Colonic mucosa (tissue), 4 donors: ENCODE measurements at places on chromosomes 6 and 20.

DNA sequence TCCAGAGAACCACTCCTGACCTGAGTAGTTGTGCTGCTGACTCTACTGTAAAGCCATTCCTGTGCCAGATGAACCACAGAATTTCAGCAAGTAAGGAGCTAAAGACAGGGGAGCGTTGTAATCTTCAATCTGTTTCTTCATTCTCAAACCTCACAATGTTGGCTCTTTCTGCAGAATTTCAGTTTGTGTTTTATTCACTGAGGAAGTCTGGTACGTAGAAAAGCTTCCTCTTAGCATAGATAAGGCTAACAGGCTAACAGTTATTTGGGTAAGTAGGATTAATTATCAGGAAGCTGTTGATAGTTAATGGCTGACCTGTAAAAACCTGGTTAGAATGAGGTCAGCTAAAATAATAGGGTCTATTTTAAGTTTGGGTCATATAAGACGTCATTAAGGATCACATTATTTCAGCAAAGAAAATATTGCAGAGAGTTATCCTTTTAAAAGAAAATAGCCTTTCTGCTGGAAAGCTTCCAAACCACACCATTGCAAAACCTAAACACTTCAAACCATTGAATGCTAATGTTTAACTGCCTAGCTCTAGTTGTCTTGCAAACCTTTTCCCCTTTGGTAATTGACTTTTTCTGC lies 14.1 kb upstream of the TENT5A start:
- no peak overlapping the region for H3K27ac ChIP-seq
- peaks cover 8% of the 10 kb centered on the region for H3K4me1 ChIP-seq
- H3K27me3 ChIP-seq = no peaks in the 10 kb centered on the region
- H3K36me3 ChIP-seq = no peaks in the 10 kb centered on the region
- DNase-seq = peak; percentile 48

DNA sequence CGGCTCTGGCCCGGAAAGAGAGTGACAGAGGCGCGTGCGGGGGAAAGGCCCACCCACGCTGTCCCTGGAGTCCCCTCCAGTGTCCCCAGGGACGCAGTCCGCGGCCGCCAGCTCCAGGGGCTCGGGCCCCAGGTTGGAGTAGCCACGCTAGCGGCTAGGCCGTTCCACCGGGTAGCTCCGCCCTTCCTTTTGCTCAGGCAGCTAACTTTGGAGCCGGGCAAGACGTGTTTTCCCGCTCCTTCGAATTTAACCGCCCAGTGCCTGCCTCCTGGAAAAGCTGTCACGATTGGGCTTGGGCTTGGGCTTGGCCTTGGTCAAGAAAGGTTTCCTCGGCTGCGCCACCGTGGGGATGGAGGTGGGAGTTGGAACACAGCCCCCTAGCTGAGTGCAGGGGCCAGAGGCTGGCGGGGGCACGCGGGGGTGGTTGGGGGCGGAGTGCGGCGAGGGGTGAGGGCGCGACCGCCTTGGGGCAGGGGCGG lies 4.7 kb downstream of the LINC00237 start:
- peak; percentile 26 for DNase-seq
- peak overlapping the region; percentile 47 for H3K4me3 ChIP-seq
- H3K4me1 ChIP-seq = peaks cover 23% of the 10 kb centered on the region
- no peak overlapping the region for H3K27ac ChIP-seq

- H3K36me3 ChIP-seq = no peaks in the 10 kb centered on the region
- no peaks in the 10 kb centered on the region for H3K4me1 ChIP-seq
- H3K27me3 ChIP-seq = no peaks in the 10 kb centered on the region
- H3K4me3 ChIP-seq = no peak overlapping the region
Observed at GRCh38 chr20:43631598-43631997, 35.3 kb upstream of the MYBL2 start.

DNA sequence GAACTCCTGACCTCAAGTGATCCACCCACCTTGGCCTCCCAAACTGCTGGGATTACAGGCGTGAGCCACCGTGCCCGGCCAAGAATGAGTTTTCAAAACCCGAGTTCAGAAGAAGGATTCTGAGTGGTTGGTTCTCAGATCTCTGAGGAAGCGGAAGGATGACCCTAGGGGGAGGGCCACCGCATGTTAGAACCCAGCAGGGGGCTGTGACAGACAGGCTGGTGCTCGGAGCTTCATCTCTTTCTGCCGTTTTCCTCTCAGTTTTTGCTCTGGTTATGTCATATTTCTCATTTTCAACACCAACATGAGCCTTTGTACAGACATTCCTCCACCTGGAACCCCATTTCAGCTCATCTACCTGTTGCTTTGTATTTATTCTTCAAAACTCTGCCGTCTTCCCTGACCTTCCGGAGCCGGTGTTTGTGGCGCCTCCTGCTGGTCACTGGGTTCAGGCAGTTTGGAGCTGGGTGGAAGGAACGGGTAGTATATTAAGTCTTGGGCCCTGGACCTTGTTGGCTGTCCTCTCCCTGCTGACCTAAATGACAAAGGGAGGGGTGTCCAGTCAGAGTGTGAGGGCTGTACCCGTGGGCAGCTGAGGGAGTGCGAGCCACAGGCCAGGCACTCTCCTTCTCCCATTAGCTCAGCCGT lies at the start of gene DEFB123:
Gene DEFB123, plus strand, starts transcription at position 621 of the 648 bp plus-strand sequence. CDS start 67 bp downstream, outside the sequence.
- no peak within 1 kb of the TSS for H3K27ac ChIP-seq
- no peaks in the 10 kb centered on the region for H3K4me1 ChIP-seq
- H3K27me3 ChIP-seq = no peaks in the 10 kb centered on the region
- no peak for DNase-seq

DNA sequence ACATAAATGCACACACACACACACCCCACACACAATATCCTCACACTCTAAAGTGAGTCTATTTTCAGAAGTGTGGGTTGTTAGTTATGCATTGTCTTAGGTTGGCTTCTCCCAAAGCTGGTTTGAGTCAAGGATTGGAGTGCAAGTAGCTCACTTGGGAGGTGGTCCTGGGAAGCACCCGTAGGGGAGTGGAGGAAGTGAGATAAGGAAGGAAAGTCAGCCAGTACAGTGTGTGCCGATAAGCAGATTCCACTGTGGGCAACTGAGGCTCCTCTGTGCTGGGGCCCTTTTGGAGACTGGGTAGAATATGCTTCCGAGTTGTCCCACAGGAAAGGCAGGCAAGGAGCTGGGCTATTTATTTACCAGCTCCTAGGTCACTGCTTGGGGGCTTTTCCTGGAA lies 67.2 kb downstream of the PLCB4 start:
- H3K27me3 ChIP-seq = no peaks in the 10 kb centered on the region
- no peaks in the 10 kb centered on the region for H3K36me3 ChIP-seq
- no peak overlapping the region for H3K4me3 ChIP-seq
- no peak overlapping the region for H3K27ac ChIP-seq
- no peak for DNase-seq

DNA sequence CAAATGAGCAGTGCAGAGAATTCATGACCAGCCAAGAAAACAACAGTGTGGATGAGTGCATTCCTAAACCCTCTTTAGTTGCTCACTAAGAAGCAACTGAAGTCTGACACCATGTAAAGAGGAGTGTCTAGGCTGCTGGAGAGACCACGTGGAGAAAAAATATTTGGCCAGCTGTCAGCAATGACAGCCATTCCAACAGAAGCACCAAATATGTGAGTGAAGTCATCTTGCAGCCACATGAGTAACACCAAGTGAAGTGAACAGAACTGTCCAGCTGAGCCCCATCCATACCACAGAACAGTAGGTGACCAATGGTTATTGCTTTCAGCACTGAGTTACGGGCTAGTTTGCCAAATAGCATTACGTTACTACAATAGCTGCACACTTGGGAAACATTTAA lies 89.4 kb downstream of the TBXT start:
- no peaks in the 10 kb centered on the region for H3K36me3 ChIP-seq
- H3K27ac ChIP-seq = no peak overlapping the region
- no peaks in the 10 kb centered on the region for H3K4me1 ChIP-seq
- H3K4me3 ChIP-seq = no peak overlapping the region

GRCh38 chr6:24078200-24078599 lies 47.8 kb upstream of the NRSN1 start:
- H3K27me3 ChIP-seq = no peaks in the 10 kb centered on the region
- H3K36me3 ChIP-seq = no peaks in the 10 kb centered on the region
- no peak overlapping the region for H3K27ac ChIP-seq
- H3K4me1 ChIP-seq = no peaks in the 10 kb centered on the region
- no peak overlapping the region for H3K4me3 ChIP-seq

GRCh38 chr6:107756660-107757355 lies 67.3 kb downstream of the SCML4 start:
- no peak overlapping the region for H3K4me3 ChIP-seq
- H3K36me3 ChIP-seq = no peaks in the 10 kb centered on the region
- no peaks in the 10 kb centered on the region for H3K4me1 ChIP-seq

DNA sequence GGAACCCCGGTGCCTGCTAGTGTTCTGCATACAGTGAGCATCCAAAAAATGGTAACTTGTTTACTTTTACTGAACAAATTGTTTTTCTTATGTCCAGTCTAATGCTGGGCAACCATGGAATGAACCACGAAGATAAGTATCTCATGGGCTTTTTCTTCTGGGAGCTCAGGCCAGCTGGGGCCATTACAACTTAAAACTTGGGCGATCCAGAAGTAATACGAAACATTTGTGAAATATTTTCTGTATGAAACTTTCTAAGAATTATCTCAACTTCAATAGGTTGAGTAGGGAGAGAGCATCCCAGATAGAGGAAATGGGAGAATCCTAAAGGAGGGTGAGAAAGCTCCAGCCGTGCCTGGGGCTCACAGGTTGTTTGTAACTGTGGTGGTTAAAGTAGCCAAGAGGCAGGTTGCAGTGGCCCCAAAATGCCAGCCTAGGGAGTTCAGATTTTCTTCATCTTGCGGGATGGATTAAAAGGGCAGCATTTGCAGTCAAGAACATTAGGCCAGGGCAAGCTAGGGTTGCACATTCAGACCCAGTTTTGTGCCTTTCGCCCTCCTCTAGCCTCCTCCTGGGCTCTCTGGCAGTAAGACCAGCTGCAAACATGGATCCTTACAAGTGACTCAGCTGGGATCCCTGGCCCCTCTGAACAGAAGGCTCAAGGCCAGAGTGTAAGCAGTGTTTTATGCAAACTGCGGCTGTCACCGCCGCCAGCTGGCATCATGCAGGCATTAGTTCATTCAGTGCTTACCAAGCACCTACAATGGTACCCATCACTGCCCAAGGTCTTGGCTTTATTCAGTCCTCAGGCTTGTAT lies 41.5 kb downstream of the ELMO2 start:
- peaks cover 23% of the 10 kb centered on the region for H3K4me1 ChIP-seq
- no peak for DNase-seq
- H3K27me3 ChIP-seq = no peaks in the 10 kb centered on the region
- H3K36me3 ChIP-seq = peaks cover 6% of the 10 kb centered on the region

DNA sequence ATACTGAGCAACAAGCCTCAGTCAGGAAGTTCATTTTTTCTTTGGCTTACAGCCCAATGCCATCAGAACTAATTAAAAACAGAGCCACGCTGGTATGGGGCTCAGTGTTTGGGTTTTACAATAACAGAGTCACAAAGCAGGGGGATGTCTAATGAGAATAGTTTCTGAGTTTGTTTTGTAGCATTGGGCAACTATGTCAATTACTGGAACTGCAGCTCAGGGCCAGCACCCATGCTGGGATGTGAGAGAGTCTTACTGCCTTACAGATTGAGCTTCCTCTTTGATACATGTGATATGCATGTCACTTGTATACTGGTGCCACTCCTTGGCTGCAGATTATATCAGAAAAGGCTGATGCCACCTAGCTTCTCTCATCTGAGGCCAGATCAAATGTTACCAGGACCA lies 117.6 kb downstream of the TFAP2B start:
- no peak overlapping the region for H3K4me3 ChIP-seq
- no peak for DNase-seq
- H3K4me1 ChIP-seq = no peaks in the 10 kb centered on the region

GRCh38 chr6:167668019-167668753 lies 158.5 kb upstream of the AFDN start:
- H3K4me1 ChIP-seq = no peaks in the 10 kb centered on the region
- H3K27ac ChIP-seq = no peak overlapping the region
- H3K27me3 ChIP-seq = no peaks in the 10 kb centered on the region
- H3K4me3 ChIP-seq = no peak overlapping the region

- DNase-seq = no peak
- H3K4me1 ChIP-seq = peaks cover 23% of the 10 kb centered on the region
- H3K36me3 ChIP-seq = peaks cover 5% of the 10 kb centered on the region
- H3K4me3 ChIP-seq = no peak overlapping the region
- no peak overlapping the region for H3K27ac ChIP-seq
- H3K27me3 ChIP-seq = no peaks in the 10 kb centered on the region
Observed at GRCh38 chr6:11212664-11213063, 19.8 kb downstream of the NEDD9 start.

DNA sequence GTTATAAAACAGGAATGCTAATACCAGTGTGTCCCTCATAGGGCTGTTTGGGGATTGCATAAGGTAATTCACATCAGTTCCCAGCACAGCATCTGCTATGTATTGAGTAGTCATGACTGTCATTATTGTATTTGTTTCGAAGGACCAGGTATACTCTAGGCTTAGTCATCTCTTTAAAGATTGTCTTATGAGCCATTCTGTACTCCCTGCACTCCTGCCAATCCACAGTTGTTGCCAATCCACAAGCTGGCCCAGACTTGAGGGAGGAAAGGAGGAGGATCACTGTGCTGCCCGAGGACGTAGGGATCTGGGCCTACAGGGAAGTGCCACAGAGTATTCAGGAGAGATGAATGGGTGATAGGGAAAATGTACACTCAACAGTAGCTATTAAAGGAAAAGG lies 113.0 kb upstream of the TIAM2 start:
- DNase-seq = no peak
- H3K4me1 ChIP-seq = no peaks in the 10 kb centered on the region
- no peak overlapping the region for H3K27ac ChIP-seq
- no peak overlapping the region for H3K4me3 ChIP-seq

- H3K36me3 ChIP-seq = no peaks in the 10 kb centered on the region
- H3K4me1 ChIP-seq = no peaks in the 10 kb centered on the region
- no peak overlapping the region for H3K27ac ChIP-seq
- no peak overlapping the region for H3K4me3 ChIP-seq
- H3K27me3 ChIP-seq = no peaks in the 10 kb centered on the region
Observed at GRCh38 chr20:39259010-39259803, 297.1 kb downstream of the DHX35 start.

DNA sequence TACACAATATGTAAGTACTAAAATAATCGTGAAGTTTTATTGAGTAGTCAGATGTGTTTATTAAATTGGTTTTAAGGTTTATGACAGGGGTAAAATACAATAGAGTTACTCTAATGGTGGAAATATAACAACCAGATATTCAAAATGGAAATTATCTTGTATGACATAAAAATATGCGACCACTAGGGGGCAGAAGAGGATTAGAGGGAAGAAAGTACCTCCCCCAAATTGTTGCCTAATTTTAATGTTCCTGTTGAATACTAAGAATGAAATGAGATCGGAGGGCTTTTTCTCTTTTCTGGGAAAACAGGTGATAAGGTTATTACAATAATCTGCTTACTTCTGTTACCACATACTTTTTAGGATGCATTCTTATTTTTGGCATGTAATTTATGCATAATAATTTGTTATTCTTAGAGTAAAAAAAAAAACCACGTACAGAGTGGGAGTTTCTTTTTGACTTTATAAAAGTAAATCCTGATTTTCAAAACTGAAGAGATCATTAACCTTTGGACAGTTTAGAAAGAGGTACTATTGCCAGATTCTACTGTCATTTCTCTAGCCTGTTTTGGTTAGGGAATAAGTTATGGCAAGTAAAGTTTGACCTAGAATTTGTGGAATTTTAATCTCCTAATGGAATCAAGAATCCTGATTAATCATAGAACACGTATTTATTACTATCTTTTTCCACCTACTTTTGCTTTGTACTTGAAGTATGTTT lies 159.2 kb downstream of the CD109 start:
- H3K36me3 ChIP-seq = no peaks in the 10 kb centered on the region
- no peaks in the 10 kb centered on the region for H3K4me1 ChIP-seq
- H3K4me3 ChIP-seq = no peak overlapping the region
- H3K27me3 ChIP-seq = no peaks in the 10 kb centered on the region
- H3K27ac ChIP-seq = no peak overlapping the region

GRCh38 chr20:44457016-44457415 lies 18.7 kb upstream of the TTPAL start:
- H3K4me1 ChIP-seq = peaks cover 2% of the 10 kb centered on the region
- no peak overlapping the region for H3K4me3 ChIP-seq
- H3K27me3 ChIP-seq = no peaks in the 10 kb centered on the region
- no peak overlapping the region for H3K27ac ChIP-seq
- DNase-seq = peak; percentile 69
